ENCODE measurements at places on chromosomes 7 and 10.
A peak's percentile ranks its signal among the peaks of the same experiment; 100 is the strongest.

GRCh38 chr7:157775560-157776332 lies 438.9 kb downstream of the DNAJB6 start:
- DNase-seq, result no peak

DNA sequence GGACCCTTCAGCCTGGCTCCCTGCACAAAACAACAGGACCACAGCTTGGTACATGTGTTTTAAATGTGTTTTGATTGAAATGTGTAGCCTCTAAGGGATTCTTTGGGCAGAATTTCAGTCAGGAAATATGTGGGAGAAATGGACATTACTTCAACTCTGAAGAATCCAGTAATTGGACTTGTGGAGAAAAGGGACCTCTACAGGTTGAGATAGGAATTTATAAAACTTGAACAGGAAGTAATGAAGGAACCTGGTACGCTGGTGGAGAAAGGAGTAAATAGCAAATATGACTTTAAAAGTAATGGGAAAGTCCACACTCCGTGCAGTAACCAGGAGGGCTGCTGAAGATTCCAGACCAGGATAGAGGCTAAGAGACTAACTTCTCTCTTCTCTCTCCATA lies 220.5 kb downstream of the LHFPL3 start:
- no peak for DNase-seq

GRCh38 chr10:26697922-26698608 lies 564 bp downstream of the PDSS1 start:
- no peak for DNase-seq

DNA sequence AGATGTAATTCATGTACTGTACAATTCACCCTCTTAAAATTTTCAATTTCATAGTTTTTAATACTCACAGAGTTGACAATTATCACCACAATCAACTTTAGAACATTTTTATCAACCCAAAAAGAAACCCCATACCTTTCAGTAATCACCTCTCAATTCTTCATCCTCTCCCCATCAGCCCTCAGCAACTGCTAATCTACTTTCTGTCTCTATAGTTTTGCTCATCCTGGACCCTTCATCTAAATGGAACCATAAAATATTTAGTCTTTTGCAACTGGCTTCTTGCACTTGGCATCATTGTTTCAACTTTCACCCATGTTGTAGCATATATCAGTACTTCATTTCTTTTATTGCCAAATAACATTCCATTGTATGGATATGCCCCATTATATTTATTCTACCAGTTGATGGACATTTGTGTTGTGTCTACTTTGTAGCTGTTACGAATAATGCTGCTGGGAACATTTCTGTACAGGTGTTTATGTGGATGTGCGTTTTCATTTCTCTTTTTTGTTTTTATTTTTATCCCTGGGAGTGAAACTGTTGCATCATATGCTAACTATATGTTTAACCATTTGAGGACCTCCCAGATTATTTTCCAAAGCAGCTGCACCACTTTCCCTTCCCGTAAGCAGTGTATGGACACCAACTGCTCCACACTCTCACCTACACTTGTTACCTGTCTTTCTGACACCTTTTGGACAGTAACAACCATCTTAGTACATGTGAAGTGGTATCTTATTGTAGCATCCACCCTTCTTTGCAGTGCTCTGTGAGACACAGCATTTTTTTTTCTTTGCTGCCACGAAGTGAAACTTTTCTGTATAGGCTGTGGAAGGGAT lies 65.4 kb upstream of the APBB1IP start:
- DNase-seq, result no peak

- DNase-seq, result no peak
These were observed 66.6 kb downstream of the CUBN start for GRCh38 chr10:17062955-17063484.

- DNase-seq, result no peak
These were observed 84.8 kb upstream of the PHF14 start for GRCh38 chr7:10888861-10889260.

DNA sequence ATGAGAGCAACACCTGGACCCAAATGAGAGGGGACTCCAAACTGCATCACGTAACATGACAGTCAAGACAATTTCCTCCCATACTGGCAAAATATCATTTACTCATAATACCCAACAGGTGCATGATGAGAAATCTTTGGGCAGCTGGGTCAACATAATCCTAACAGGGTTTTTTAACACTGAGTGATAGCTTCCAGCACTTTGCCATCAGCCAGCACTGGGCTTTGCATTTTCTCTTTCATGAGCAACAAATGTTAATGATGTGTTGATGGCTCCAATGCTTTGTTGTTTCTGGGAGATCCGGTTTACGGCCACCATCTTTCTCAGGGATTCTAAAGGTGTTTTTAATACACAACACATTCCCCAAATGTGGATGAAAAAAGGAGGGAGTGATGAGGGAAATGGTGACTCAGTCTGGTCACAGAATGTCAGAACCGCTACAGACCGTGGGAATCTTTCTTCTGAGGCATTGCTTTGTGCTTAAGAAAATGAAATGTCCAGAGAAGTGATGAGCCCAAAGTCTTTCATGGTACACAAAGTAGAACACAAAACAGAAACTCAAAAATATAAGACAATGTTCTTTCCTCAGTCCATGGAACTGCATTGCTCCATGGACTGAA lies 705.7 kb upstream of the IGFBP3 start:
- no peak for DNase-seq

DNA sequence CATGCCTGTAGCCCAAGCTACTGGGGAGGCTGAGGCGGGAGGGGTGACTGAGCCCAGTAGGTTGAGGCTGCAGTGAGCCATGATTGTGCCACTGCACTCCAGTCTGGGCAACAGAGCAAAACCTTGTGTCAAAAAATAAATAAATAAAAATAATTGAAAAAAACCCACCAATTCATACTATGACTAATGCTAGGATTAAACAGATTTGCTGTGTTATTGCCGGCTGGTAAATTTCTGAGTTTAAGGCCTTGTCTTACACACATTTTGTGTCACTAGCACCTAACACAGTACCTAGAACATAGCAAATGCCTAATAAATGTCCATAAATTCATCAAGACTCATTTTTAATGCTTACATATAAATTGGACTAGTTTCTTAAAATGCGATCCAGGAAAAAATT lies 8.7 kb downstream of the ESYT2 start:
- DNase-seq, result no peak

GRCh38 chr10:19946791-19947190 lies 130.6 kb downstream of the PLXDC2 start:
- DNase-seq, result no peak

GRCh38 chr10:76396134-76396533 lies 964.7 kb downstream of the LRMDA start:
- no peak for DNase-seq

DNA sequence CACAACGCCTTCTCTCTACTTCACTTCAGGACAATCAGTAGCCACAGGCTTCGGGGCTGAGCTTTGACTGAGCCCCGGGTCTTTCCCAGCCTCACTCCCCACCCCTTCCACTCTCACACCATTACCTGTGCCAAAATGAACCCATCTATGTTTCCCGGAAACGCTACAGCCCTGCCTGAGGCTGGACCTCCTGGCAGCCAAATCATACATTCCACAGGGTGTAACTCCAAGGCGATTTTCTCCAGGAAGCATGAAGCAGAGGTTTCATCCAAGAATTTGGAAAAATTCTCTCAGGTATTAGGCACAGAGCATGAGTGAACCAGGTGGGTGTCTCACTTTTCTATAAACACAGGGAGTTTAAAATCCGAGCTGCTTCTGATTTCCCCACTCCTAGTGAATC lies 286.3 kb downstream of the TNS3 start:
- no peak for DNase-seq

DNA sequence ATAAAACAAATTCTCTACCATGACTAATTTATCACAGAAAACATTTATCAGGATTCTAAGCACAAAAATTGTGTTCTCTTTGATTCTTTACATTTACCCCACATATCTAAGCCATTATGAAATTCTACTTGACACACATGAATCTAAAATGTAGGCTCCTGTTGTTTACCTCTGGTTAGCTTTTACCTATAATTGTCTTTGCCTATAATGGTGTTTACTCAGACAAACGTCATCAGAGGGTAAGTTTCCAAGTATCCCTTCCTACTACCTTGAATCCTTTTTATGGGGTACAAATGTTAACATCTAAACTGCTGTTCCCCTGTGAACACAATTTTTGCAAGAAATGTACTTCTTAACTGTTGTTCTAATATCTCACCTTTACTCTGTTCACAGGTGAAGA lies 63.5 kb downstream of the MINDY3 start:
- no peak for DNase-seq

DNA sequence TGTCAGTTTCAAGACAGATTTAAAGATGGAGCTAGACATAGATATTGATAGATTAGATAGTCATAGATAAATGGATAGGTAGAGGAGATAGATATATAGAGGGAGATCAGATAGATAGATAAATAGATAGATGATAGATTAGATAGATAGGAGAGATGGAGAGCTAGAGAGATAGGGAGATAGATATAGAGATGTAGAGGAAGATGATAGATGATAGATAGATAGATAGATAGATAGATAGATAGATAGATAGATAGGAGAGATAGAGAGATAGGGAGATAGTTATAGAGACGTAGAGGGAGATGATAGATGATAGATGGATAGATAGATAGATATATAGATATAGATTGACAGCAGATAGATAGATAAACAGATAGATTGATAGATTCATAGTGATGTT lies 1038.8 kb upstream of the AUTS2 start:
- no peak for DNase-seq

- DNase-seq, result no peak
These were observed 15.2 kb upstream of the WNT2 start for GRCh38 chr7:117338020-117338419.

DNA sequence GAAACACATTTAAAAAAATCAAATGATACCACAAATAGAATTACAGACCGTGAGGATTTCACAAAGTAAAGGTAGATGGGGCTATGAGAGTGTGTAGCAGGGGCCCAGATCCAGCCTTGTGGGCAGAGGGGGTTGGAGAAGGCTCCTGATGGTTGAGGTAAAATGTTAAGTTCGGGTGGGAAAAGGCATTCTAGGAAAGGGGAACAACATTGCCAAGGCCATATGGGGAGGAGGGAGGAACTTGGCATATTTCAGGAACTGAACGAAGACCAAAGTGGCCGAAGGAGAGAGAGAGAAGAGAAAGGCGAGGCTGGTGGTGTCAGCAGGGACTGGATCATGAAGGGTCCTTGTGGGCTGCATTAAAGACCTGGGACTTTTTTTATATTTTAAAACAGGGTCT lies 98.9 kb downstream of the CARD11 start:
- DNase-seq, result no peak

- no peak for DNase-seq
These were observed 292.5 kb downstream of the HDAC9 start for GRCh38 chr7:18788026-18788425.

GRCh38 chr10:133335246-133336117 lies 1.2 kb downstream of the CALY start:
- peak; percentile 61 for DNase-seq

DNA sequence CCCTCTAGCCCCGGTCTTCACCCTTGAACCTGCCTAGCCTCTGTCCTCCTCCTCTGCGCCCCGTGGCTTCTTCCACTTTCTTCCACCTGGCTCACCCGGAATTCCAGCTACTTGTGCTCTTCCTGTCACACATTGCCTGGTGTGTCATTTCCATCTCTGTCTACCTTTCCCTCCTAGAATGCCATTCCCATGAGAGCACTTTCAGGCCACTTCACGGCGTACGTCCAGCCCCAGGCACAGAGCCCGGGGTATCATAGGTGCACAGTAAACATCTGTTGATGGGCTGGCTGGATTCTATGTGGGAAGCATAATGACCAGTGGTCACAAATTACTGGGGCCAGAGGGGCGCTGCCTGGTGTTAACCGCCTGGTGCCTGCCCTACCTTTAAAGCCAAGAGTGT lies 161.3 kb downstream of the CUX1 start:
- DNase-seq, result no peak

GRCh38 chr7:28312948-28313347 lies 99.4 kb upstream of the CREB5 start:
- DNase-seq, result no peak
